ENCODE measurements at places on chromosomes 13 and 19.

DNA sequence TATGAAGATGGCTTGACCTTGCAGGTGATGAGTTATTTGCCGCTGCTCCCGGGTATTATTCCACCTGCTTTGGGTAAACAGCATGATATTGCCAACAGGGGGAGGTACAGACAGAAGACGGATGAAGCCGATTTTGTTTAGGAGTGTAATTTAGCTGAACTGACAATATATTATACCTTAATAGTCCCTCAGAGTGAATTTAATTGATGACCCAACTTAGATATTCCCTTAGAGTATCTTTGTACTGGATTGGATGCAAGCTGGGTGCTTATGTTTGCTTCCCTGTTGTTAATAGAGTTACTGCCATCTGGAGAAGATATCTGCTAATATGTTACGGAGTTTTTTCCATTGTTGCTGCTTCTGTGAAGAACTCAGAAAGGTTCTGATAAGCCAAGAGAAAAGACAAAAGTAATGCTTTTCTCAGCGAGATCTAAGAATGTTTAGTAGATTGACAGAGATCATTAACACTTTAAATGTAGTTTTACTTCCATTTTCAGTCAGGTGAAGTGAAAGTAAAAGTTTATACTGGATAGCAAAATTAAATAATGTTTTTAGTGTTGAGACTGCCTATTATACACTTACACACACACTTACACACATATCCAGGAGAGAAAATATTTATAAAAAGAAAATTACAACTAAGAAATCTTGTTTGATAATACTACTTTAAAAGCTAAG is 2220.8 kb upstream of the PCDH20 start:
- DNase-seq, result no peak

- DNase-seq, result no peak
Measured at GRCh38 chr13:85828094-85828684, 29.0 kb upstream of the SLITRK6 start.

GRCh38 chr13:40776681-40777165 is 5.7 kb upstream of the MRPS31 start:
- DNase-seq, result peak; percentile 66

- no peak for DNase-seq
Measured at GRCh38 chr19:47036097-47036651, 12.2 kb downstream of the TMEM160 start.

- DNase-seq, result no peak
Measured at GRCh38 chr13:113602291-113602988, 17.9 kb downstream of the TFDP1 start.

DNA sequence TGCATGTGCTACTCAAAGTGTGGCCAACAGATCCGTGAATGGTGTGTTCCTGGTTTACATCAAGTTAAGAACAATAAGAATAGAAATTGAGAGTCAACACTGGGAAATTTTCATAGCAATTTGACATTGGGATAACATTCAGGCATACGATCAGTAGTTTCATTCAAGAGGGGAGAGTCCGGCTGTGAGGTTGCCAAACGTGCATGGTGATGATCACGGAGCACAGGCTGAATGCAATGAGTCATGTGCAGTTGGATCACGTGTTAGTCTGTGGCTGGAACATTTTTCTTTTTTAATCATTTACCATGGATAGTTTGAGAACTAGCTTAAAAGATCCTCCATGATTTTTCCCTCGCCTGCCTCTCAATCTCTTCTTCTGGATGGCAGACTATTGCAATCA is 2.5 kb upstream of the DCT start:
- DNase-seq, result no peak

- DNase-seq, result no peak
Measured at GRCh38 chr19:15286688-15287365, 45.5 kb downstream of the BRD4 start.

GRCh38 chr13:67438465-67438864 is 208.3 kb upstream of the PCDH9 start:
- no peak for DNase-seq

- no peak for DNase-seq
Measured at GRCh38 chr19:40348961-40349507, 539 bp downstream of the PLD3 start.

- DNase-seq, result no peak
Measured at GRCh38 chr19:3966051-3967017, 4.6 kb downstream of the DAPK3 start.

DNA sequence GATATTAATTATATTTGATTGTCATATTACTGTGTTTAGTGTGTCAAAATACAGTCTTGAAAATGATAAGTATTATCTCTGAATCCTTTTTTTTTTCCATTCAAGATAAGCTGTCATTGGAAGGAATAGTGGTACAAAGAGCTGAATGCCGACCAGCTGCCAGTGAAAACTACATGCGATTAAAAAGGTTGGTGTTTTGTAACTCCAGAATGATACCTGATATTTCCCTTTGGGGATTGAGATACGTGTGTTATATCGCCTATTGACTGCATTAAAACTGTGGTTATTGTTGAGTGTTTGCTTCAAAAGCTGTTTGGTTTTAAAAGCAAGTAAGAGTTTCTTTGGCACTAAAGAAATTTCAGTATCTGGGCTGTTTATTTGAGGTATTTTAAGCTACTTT is 6.5 kb upstream of the KCTD4 start:
- no peak for DNase-seq

DNA sequence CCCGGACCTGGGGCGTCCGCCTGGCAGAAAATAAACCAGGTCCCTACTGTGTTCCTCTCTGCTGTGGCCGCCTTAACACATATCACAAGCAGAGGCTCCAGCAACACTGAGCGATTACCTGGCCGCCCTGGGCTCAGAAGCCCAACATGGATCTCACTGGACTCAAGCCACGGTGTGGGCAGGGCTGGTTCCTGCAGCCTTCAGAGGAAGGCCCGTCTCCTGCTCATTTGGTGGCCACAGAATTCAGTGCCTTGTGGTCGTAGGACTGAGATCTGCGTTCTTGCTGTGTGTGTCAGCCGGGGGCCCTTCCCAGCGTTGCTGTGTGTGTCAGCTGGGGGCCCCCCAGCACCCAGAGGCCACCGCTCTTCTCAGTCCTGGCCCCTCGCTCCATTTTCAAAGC is 30.2 kb downstream of the C2CD4C start:
- no peak for DNase-seq

- no peak for DNase-seq
Measured at GRCh38 chr13:43242040-43242439, 218.7 kb downstream of the DNAJC15 start.

DNA sequence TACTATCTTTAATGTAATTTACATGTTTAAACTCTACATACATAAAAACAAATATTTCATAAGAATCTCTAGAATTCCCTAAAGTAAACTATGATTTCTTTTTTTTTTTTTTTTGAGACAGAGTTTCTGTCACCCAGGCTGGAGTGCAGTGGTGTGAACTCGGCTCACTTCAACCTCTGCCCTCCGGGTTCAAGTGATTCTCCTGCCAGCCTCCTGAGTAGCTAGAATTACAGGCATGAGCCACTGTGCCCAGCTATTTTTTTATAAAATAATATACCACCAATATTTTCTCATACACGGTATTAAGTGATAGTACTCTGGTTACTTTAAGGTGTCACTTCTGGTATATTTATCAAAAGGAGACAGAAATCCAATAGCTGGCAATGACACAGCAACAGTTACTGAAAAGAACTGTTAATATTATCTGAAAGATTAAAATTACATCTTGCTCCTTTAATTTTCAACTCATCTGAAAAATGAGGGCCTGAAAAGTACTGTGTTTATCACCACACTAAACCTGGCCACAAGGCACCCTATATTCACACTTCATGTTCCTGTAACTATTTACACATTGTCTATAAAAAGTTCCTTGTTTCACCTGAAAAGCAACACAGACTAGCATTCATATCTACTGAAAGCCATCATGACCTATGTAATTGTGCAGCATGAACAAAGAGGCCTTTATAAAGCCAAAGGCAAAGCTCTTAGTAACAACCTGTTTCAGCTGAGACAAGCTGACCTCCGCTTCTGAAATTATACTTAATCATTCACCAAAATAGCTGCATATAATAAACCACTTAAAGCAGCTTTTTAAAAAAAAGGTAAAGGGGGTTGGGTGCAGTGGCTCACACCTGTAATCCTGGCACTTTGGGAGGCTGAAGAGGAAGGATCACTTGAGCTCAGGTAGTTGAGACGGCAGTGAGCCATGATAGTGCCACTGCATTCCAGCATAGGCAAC is 106.1 kb downstream of the SLC25A15 start:
- DNase-seq, result no peak

GRCh38 chr13:41025518-41025917 is 6.4 kb upstream of the ELF1 start:
- no peak for DNase-seq

DNA sequence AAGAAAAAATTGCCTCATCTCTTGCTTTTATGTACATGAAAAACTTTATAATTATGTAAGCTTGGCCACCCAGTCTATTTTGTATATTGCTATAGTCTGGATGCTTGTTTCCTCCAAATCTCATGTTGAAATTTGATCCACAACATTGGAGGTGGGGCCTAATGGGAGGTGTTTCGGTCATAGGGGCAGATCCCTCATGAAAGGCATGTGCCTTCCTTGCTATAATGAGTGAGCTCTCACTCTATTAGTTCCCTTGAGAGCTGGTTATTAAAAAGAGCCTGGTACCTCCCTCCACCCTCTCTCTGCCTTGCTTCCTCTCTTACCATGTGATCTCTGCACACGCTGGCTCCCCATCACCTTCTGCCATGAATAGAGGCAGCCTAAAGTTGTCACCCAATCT is 1005.1 kb downstream of the PCDH9 start:
- no peak for DNase-seq

- DNase-seq, result no peak
Measured at GRCh38 chr13:31096654-31097302, 64.9 kb downstream of the HSPH1 start.

- no peak for DNase-seq
Measured at GRCh38 chr13:65677906-65678305, 1552.2 kb downstream of the PCDH9 start.

DNA sequence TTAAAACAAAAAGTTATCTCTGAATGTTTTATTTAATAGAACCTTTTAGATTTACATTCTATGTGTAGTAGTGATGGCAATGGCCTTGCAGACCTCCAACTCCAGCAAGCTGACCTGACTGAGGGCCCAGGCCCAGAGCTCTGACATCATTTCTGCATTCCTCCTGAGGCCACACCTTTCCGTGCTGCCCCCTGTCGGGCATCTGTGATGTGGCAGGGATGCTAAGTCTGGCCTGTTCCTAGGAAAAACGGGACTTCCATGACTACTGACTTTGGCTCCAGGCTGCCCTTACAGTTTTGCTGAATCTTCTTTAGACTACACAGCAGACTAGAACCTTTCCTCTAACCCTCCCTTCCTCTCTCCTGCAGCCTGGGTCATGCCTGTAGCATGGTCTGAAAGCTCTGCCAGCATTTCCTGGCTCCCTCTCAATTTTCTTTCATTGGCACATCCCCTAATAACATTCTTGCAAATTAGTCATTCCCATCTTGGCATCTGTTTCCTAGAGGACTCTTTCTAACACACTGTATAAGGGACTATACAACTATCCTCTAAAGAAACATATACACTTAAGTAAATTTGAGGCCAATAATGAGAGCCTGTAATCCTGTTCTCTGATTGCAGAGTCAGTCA is 249.1 kb downstream of the GPC5 start:
- no peak for DNase-seq

DNA sequence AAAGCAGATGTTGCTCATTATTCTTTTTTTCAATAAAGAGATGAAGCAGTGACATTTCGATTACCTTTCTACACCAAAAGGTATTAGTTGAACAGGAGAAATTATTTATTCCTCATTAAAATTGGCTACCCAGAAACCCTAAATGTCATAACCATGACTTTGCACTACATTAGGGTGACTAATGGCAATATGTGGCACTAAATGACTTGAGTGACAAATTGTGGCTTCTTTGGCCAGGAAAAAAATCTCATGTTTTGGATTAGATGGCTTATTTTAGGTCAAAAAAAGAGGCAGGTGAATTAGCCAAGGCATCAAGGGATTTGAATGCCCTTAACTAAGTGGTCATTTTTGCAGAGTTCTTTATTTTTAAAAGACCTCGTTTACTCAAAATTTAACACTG is 353.9 kb downstream of the NDFIP2 start:
- no peak for DNase-seq

- no peak for DNase-seq
Measured at GRCh38 chr13:74048756-74049155, 85.4 kb downstream of the KLF12 start.

DNA sequence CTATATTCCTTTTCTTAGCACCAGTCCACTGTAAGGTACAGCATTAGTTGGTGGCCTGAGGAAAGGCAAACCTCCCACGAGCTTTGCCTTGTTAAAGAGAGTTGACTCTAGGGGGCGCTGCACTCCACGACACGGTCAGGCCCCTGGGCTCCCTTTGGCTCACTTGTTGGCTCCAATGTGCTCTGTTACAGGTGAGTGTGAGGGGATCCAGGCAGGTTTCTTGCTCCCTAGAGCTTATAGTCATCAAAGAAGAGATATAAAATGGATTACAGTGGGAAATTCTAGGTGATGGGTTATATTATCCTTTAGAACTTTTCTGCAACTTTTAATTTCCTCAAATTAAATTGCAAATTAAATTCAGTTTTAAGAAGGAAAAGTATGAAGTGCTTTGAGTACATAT is 3.7 kb downstream of the WDR87 start:
- peak; percentile 88 for DNase-seq

DNA sequence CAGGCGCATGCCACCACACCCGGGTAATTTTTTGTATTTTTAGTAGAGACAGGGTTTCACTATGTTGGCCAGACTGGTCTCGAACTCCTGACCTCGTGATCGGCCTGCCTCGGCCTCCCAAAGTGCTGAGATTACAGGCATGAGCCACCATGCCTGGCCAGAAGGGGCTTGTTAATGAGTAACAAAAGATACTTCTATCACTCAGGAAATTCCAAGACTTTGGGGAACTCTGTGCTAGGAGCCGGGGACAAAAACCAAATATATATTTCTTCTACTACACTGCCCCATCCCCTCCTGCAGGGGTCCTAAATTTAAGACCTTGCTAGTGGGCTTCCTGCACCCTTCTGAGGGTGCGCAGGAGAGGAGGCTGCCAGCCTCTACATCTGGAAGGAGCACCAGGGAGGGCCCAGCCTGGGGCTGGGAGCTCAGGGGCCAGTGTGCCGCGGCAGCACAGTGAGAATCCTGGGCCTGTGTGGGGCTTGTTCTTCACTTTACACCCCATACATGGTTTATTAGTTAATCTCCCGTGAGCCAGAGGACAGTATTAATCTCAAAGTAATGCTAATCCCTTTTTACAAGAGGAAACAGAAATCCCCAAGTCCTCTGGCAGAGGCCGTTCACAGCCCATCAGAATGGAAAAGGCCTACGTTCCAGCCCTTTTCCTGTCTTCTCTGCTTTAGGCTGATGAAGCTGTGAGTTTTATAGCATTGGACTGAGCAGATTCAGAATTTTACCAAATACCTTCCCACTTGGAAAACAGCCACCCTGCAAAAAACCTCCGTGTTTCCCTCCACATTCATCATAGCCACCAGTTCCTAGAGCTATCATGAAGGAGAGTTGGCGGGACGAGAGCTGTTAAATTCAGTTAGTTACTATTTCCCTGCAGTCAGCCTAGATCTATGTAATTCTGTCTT is 44.4 kb upstream of the NPAS1 start:
- DNase-seq, result no peak
